ENCODE measurements at places on chromosomes 13 and 19.

- no peak for DNase-seq
Observed at GRCh38 chr13:102729560-102730270, 34.9 kb upstream of the METTL21C start.

- DNase-seq = no peak
Observed at GRCh38 chr13:51636349-51636890, 52.2 kb downstream of the WDFY2 start.

- DNase-seq = no peak
Observed at GRCh38 chr13:50912851-50913250, 3.3 kb downstream of the RNASEH2B start.

GRCh38 chr13:46348961-46349360 is 38.1 kb downstream of the RUBCNL start:
- no peak for DNase-seq

DNA sequence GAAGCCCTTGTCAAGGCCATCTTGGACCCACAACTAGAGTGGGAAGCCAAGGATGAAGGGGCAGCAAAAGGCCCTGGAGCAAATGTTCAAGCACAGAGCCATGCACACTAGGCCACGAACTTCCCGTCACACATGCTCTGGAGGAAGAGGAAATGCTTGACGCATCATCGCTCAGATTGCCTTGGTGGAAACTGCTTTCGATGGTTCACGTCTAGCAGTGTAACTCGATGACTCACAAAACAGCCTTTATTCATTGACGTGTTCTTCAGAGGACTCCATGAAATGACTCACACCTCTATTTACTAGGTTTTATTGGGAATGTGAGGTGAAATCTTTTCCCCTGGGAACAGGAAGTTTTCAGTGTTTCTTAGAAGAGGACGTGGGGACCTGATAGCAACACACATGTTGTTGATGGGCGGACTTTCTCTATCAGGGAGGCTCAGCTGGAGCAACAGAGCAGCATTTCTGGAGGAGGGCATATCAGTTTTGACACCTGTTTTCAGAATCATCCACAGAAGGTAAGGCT is 79.8 kb upstream of the FLT1 start:
- no peak for DNase-seq

- DNase-seq = no peak
Observed at GRCh38 chr13:77563111-77563510, 27.6 kb downstream of the SCEL start.

- no peak for DNase-seq
Observed at GRCh38 chr19:32914879-32915660, 45.5 kb upstream of the SLC7A9 start.

DNA sequence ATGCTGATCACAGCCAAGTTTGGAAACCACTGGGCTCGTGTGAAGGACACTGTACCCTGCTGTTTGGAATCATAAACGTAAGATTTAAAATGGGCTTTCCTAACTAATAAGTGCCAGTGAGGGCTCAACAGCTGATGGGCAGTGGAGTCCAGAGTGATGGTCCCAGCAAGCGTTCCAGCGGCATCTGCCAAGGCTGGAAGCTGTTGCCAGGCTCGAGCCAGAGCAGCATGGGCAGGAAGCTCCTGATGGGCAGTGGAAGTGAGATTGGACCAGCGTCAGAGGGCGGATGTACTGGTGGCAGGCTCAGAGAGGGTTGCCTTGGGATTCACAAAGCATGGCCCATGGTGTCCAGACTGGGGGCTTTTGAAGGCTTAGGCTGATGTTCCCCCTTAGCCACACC is 30.2 kb downstream of the COL4A2 start:
- DNase-seq = no peak

GRCh38 chr19:51632126-51632525 is 1.9 kb upstream of the SIGLEC5 start:
- DNase-seq = no peak

- DNase-seq = no peak
Observed at GRCh38 chr13:113178896-113179167, 20.4 kb downstream of the PROZ start.

DNA sequence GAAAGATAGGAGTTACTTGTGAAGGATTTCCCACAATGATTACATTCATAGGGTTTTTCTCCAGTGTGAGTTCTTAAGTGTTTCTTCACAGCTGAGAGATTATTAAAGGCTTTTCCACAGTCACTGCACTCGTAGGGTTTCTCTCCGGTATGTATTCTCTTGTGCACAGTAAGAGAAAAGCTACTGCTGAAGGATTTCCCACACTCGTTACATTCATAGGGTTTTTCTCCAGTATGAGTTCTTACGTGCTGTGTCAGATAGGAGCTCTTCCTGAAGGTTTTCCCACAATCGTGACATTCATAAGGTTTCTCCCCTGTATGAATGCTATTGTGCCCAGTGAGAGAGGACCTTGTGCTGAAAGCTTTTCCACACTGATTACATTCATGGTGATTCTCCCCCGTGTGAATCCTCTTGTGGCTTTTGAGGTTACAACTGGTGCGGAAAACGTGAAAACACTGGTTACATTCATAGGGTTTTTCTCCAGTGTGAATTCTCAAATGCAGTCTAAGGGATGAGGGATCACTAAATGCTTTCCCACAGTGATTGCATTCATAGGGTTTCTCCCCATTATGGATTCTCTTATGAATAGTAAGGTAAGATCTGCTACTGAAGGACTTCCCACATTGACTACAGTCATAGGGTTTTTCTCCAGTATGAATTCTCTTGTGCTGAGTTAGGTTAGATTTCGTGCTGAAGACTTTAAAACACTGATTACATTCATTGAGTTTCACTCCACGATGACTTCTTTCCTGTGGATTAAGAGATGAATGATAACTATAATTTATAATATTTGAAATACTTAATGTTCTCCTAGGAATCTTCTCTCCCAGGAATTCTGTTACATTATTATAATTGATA is 20.6 kb downstream of the ZNF558 start:
- DNase-seq = no peak

DNA sequence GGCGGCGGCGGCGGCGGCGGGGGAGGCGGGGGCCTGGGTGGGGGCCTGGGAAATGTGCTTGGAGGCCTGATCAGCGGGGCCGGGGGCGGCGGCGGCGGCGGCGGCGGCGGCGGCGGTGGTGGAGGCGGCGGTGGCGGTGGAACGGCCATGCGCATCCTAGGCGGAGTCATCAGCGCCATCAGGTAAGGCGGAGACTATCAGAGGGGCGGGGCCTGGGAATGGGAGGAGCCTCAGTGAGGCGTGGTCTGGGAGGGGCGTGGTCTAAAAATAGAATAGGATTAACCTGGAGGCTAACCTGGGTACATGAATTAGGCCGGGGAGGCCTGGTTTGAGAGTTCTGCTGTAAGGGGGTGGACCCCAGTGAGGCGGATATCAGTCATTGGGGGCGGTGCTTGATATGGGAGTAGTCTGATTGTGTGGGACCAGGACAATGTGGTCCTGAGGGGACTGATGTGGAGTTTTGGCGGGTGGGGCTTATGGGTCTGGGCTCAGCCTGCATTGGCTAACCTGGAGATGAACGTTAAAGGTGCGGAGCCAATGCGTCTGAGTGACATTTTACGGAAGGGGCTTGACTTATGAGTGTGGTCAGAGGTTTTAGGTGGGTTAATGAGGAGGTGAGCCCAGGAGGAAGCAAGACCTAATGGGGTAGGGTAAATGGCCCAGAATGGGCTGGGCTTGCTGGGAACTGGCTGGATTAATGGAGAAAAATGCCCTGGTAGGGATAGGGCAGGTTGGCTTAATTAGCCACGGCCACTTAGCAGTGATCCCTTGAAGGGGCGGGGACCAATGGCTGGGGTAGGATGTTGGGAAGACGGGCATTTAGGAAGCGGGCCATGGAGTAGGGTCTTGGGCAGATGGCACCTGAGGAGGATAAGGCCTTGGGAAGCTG is 1.4 kb downstream of the CAPNS1 start:
- DNase-seq = peak; percentile 94

GRCh38 chr19:8511573-8512101 is 2.3 kb downstream of the ZNF414 start:
- DNase-seq = no peak

DNA sequence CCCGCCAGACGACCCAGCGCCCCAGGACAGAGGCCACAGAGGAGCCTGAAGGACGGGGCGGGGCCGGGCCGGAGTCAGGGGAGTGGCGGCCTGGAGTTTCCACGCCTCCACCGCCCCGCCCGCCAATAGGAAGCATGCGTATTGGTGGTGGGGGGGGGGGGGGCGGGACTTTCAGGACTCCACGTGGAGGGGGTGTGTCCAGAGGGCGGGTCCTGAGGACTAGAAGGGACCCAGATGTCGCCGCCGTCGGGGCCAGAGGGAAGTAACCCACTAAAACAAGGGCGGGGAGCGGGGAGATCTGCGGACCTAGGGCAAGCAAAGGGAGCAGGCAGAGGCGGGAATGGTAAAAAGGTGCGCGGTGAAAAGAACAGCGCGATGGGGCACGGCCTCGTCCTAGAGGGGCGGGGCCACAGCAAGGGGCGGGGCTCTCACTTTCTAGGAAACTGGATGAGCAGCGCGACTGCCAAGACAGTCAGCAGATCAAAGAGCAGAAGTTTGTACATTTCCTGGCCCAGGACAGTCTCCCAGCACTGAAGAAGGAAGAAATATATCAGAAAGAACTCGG is 2.8 kb upstream of the LENG1 start:
- DNase-seq = peak; percentile 87

DNA sequence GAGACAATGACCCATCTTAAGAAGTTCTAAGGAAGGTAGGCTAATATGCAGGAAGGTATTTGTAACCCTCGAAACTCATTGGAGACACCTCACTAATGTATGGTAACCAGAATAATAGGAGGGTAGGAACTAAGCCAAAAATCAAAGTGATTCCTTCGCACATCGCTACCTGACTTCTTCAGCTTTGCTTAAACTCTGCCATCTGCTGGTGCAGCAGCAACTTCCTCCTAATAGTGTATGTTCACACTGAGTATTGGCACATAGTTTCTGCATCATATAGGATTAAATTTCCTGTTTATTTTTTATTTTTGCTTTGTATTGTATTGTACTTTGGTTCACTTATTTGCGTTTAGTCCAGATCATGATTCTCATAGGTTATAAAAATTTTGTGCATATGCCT is 676.2 kb downstream of the GPC5 start:
- no peak for DNase-seq

GRCh38 chr19:57583104-57583520 is 833 bp upstream of the ZIK1 start:
- DNase-seq = no peak

DNA sequence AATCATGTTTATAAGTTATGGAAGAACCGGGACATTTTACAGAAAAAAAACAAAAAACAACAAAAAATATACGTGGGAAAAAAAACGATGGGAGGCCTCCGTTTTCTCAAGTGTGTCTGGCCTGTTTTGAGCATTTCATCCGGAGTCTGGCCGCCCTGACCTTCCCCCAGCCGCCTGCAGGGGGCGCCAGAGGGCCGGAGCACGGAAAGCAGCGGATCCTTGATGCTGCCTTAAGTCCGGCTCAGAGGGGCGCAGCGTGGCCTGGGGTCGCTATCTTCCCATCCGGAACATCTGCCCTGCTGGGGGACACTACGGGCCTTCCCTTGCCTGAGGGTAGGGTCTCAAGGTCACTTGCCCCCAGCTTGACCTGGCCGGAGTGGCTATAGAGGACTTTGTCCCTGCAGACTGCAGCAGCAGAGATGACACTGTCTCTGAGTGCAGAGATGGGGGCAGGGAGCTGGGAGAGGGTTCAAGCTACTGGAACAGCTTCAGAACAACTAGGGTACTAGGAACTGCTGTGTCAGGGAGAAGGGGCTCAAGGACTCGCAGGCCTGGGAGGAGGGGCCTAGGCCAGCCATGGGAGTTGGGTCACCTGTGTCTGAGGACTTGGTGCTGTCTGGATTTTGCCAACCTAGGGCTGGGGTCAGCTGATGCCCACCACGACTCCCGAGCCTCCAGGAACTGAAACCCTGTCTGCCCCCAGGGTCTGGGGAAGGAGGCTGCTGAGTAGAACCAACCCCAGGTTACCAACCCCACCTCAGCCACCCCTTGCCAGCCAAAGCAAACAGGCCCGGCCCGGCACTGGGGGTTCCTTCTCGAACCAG is 1.8 kb upstream of the APOE start:
- DNase-seq = peak; percentile 87

DNA sequence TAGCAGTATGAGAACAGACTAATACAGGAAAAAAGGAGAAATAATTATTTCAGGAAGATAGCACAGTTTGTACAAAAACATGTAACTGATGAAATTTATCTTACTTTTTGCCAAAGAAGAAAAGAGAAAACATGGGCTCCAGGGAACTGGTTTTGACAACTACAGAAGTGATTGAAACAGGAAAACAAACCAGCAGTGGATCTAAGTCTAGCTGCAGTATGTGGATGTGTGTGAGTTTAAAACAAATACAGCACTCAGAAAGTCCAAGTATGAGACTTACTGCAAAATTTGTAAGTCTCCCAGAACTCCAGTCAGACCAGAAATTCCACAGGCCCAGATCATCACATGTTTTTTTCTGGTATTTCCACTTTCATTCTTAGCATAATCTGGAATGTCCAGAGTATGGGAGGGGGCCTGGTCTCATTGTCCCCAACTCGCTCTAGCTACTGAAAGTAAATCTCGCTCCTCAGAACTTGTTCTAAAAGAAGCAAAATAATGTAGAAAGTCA is 259.5 kb downstream of the NHLRC3 start:
- DNase-seq = no peak

DNA sequence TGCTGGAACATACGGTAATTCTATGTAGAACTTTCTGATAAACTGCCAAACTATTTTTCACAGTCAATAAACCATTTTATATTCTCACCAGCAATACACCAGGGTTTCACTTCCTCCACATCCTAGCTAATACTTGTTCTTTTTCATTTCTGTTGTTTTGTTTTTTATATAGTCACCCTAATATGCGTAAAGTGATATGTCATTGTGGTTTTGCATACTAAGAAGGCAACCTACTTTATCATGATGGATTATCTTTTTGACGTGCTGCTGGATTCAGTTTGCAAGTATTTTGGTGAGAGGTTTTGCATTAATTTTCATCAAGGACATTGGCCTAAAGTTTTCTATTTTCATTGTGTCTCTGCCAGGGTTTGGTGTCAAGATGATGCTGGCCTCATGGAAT is 1384.1 kb downstream of the UQCRFS1 start:
- DNase-seq = no peak

DNA sequence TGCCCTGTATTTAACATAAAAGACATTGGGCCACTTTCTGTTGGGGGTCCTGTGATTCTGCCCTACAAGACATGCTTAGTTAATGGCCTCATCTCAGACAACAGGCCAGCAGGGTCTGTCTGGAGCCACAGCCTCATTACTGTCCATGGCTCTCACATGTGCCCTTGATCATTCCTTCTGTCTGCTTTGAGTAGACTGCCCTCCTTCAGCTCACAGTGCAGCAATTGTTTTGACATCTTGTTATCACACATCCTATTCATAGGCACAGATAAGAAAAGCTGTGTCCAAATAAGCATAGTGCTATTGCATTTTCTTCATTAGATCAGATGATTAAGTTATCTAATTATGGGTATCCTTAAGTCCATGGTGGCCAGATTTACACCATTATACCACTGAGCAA is 127.9 kb downstream of the KCTD12 start:
- DNase-seq = no peak

GRCh38 chr19:55156202-55157063 is 1.1 kb downstream of the TNNI3 start:
- peak; percentile 62 for DNase-seq

- no peak for DNase-seq
Observed at GRCh38 chr19:39924389-39924788, 10.0 kb downstream of the FCGBP start.

- DNase-seq = no peak
Observed at GRCh38 chr13:33838647-33839046, 20.7 kb downstream of the RFC3 start.

GRCh38 chr13:32278426-32278825 is 36.7 kb downstream of the ZAR1L start:
- peak; percentile 36 for DNase-seq

- no peak for DNase-seq
Observed at GRCh38 chr13:26824581-26824980, 64.0 kb upstream of the GPR12 start.
